ENCODE measurements at places on chromosomes 3 and 15. TPM values are rescaled to one million over a fixed set of nuclear protein-coding genes. Genes with fewer than 3 reads are reported as not detected.
A peak's percentile ranks its signal among the peaks of the same experiment; 100 is the strongest.

SCG5 gene
- total RNA-seq: 69.4 TPM

PLS1 gene
- total RNA-seq: 15.8 TPM

SLC12A8 gene
- 4.6 TPM for total RNA-seq

PLA1A gene
- not detected for total RNA-seq

STXBP5L gene
- 2.3 TPM for total RNA-seq

CCR9 gene
- total RNA-seq: not detected

STRIT1 gene
- not detected for total RNA-seq

CTDSPL2 gene
- 179 TPM for total RNA-seq

FSD2 gene
- total RNA-seq: not detected

GRCh38 chr15:75836959-75837334 is 6.3 kb upstream of the UBE2Q2 start:
- no peak for DNase-seq

DNA sequence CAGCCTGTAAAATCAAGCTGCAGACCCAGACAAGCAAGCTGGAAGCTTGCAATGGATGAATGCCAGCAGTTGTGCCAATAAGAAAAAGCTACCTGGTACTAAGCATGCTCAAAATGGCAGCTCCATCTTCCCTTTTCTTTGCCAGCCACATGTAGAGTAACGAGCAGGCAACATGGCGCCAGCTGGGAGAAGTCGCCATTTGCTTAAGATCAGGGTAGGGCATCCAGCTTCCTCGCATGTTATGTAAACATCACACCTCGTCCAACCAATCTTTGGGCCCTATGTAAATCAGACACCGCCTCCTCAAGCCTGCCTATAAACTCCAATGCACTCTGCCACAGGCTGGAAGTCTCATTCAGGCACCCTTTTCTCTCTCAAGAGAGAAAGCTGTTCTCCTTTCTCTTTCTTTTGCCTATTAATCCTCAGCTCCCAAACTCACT is 973.9 kb downstream of the FHIT start:
- DNase-seq: no peak

- DNase-seq: no peak
Observed at GRCh38 chr15:60406513-60407414, 9.0 kb upstream of the ANXA2 start.

DNA sequence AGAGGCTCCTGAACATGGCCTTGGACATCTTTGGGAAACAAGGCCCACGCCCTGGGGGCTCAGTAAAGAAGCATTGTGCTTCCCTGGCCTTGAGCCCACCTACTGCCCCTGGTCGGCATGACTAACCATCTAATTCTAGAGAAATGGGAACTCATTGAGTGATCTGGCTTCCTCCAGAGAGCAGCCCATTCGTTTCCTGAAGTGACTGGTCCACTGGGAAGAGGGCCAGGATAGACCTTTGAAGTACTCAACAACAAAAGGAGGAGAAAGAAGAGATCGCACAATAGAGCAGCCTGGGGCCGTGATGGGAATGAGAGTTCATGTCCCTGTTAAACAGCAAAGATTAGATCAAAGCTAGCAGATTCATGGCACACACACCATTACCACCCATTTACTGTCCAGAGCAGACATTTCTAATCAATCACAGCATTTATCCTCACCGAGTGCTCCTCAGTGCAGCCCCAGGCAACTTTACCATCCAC is 514.4 kb upstream of the PROK2 start:
- DNase-seq: no peak

DNA sequence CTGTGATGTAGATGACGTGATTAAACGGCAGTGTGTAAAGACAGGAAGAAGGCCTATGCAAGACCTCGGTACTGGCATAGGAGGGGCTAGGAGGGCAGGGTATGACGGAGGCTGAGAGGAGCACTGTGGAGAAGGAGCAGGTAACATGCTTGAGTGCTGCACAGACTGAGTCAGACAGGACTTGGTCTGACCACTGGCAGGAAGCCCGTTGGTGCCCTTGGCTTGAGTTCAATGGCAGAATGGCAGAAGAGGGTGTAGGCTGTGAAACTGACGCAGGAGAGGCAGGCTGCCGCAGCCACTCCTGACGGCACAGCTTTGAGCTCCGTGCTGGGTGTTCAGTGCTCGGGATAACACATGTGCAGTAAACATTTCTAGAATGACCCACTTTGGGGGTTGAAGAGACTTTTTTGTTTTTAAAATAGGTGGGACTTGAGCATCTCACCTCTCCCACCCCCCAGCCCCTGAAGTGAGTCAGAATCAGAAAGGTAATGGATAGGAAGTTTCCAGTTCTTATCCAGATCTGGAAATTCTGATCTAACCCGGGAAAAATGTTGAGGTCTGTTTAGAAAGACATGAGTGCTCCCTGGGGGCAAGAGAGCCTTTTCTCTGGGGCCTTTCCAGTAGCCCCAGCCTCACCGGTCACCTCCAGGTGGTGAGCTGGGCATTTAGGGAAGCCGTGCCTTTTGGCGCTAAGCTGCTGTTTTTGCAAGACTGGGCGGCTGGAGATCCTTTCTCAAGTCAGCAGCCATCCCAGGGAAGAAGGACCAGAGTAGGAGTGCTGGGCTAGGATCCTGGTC is 126.4 kb downstream of the RPLP1 start:
- no peak for DNase-seq

DNA sequence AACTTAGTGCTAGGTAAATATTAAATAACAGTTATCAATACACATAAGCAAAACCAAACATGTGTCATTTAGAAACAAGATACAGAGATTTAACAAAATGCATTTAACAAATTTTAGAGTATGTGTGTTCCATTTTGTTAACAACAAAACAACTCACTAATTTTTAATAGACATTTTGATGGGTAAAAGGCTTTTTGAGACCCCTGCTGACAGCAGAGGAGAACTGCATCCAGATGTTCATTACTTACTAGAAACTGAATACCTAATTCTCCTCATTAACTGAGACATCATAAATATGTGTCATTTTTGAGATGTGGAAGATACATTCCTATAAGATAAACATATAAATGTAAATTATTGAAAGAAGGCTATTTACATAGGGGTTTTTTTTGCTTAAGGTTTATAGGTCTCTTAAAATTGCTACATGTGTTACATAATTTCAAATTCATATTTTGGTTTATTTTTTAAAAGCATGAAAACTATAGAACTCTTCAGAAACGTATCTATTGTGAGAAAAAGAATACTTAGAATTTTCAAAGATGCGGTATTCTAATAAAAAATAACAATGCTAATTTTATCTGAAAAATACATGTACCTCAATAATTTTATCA is 1009.8 kb downstream of the TUSC7 start:
- peak; percentile 41 for DNase-seq

DNA sequence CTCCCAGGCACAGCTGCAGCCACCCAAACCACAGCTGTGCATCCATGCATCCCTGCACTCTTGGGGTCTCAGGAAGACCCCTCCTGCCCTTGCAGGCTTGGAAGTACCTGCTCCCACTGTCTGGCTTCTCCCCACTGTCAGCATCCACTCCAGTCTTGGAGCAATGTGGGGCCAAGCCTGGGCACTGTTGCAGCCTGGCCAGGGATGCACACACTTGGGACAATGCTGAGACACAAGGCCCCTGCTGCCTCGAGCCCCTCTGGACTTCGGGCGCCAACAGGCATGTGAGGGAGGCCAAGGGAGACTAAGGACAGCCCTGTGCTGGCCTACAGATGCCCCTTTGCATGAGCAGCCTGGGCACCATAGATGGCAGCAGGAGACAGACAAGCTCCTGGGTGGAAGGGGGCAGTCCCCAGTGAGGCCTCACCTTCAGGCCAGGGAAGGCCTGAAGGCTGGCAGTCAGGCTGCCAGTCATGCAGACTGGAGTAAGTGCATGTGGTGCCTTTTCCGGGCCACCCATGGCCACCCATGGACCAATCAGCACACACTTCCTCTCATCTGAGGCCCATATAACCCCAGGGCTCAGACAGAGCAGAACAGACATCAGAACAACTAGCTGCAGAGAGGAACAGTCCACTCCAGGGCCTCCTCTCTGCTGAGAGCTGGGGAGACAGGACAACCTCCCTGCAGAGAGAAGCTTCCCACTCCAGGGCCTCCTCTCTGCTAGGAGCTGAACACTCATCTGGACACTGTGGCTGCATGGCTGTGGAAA is 219.0 kb downstream of the VGLL3 start:
- no peak for DNase-seq

DNA sequence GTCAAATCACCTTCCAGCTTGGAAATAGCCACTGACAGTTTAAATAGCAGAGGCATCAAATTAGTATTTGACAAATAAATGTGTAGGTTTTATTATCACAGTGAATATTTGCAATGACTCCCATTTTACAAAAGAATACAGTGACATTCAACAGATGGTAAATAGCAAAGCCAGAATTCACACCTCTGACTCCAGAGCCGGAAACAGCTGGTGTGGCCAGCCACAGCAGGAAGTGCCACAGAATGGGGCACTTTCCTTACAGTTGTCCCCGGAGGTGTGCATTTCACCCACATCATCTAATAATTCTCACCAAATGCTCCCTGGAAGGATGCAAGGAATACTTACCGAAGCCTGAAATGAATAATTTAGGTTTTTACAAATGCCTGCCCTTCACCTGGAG is 295.7 kb upstream of the WNT5A start:
- no peak for DNase-seq

GRCh38 chr3:14243782-14244181 is 65.2 kb downstream of the LSM3 start:
- DNase-seq: no peak

GRCh38 chr15:32096916-32097617 is 66.8 kb downstream of the CHRNA7 start:
- DNase-seq: no peak
